HS-5 (cell line): ENCODE measurements at places on chromosomes 7 and 10.

DNA sequence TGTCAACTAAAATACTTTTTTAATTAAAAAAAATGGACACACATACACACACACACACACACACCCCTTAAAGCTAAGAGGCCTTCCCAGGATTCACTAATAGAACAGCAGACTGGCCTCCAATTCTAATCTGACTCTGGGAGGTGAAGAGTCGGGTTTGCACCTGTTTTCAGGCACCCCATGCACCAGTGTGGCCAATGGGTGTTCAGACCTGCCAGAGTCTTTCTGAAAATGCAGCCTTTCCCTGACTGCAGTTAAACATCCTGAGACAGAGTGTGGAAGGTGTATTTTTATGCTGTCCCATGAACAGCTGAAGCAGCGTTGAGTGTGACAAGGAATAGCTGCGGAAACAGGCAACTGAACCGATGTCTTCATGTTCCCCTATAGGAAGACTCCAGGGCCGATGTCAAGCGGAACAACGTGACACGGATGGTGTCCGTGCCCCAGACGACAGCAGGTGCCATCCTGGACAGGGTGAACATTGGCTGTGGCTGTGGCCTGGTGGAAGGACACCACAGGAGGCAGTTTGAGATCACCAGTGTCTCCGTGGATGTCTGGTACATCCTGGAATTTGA lies 74.6 kb upstream of the LYZL2 start:
- no peak for DNase-seq

- DNase-seq, result no peak
Observed at GRCh38 chr10:61346796-61347413, 106.3 kb downstream of the TMEM26 start.

DNA sequence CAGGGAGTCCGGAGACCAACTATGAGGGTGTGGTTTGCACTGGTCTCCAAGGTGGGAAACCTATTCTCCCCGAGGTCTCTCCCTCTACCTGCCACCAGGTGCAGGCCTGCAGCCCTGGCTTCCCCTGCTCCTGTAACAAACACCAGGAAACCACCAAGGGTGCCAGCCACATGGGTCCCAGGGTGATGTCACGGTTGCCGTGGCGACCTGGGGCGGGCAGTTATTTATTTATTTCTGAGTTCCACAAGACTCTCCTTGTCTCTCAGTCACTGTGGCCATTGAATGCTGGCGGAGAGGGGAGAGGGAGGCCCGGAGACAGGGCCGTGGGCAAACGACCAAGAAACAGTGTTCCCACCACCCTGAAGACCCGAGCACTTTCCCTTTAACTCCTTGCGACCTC lies 27.0 kb downstream of the MMD2 start:
- DNase-seq, result no peak

DNA sequence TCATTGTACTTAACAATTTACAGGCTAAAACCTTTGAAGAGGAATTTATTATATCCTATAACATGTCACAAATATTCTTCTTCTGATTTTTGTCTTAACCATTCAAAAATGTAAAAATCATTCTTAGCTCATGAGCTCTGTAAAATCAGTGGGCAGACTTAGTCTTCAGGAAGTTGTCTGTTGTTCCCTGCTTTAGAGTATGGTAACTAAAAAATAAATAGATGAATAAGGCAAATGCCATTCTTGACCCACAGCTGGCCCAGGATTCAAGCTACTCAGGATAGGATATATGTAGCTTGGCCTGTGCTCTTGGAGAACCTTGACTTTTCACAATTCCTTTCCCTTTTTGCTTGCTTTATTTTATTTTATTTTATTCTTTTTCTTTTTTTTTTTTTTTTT lies 51.5 kb downstream of the LRRC4 start:
- DNase-seq, result no peak

GRCh38 chr7:16698200-16698905 lies 52.4 kb downstream of the BZW2 start:
- no peak for DNase-seq

GRCh38 chr7:70053989-70054388 lies 455.7 kb downstream of the AUTS2 start:
- DNase-seq, result no peak

- DNase-seq, result no peak
Observed at GRCh38 chr7:25007668-25008067, 27.7 kb upstream of the OSBPL3 start.

GRCh38 chr10:60963441-60964256 lies 19.7 kb upstream of the RHOBTB1 start:
- DNase-seq, result no peak

GRCh38 chr7:30705008-30705407 lies 22.8 kb upstream of the CRHR2 start:
- no peak for DNase-seq

GRCh38 chr7:129163875-129164544 lies 19.5 kb downstream of the TSPAN33 start:
- DNase-seq, result no peak

GRCh38 chr7:131149840-131150239 lies 177.8 kb upstream of the MKLN1 start:
- no peak for DNase-seq

DNA sequence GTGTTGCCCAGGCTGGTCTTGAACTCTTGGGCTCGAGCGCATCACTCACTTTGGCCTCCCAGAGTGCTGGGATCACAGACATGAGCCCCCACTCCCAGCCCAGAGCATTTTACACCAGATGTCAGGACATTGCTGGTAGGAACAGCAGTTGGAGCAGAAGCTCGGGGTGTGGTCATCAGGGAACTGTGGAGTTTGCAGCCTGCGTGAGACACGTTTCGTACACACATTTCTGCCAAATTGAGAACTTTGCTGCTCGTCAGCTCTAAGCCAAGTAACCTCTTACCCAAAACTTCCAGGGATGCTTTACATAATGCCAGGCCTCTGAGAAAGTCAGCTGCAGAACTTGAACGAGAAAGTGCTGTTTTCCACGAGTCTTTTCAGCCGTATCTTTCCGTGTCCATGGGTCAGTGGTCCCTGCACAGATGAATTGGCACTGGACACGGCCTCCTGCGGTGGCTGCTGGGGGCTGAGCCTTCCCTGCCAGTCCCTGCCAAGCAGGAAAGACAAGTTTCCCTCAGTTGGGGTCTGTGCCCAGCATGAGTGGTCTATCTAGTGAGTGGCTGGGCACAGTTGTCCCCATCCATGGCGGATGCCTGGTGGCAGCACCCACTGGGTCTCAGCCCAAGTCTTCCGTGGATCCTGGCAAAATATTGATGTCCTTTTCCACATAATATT lies 54.4 kb downstream of the DNAJB6 start:
- DNase-seq, result no peak

- no peak for DNase-seq
Observed at GRCh38 chr7:43761382-43761781, 2.9 kb downstream of the BLVRA start.

- DNase-seq, result no peak
Observed at GRCh38 chr7:79298145-79298760, 155.2 kb downstream of the MAGI2 start.

GRCh38 chr7:41628901-41629300 lies 74.0 kb downstream of the INHBA start:
- no peak for DNase-seq

GRCh38 chr10:31413325-31413724 lies 94.3 kb downstream of the ZEB1 start:
- no peak for DNase-seq
